ENCODE measurements at places on chromosomes 5 and 9. TPM values are rescaled to one million over a fixed set of nuclear protein-coding genes. Genes with fewer than 3 reads are reported as not detected.

DNA sequence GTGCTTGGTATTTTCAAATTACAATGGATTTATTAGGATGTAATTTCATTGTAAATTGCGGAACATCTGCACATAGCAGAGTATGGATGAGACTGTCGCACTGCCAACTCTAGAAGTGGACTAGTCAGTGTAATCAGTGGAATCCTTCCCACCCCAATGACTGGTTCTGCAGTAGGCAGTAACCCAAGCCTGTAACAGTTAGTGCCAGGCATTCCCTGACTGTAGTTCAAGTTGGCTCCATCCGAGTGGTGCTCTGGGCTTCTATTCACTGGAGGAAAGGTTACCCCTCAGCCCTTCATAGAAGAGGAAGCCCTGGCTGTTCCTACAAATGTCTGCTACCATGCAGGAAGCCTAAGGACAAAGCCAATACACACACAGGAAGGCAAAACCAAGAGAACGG is 23.2 kb downstream of the AK3 start:
- no peak for DNase-seq

Gene CCL21
- total RNA-seq, result 43.7 TPM

DNA sequence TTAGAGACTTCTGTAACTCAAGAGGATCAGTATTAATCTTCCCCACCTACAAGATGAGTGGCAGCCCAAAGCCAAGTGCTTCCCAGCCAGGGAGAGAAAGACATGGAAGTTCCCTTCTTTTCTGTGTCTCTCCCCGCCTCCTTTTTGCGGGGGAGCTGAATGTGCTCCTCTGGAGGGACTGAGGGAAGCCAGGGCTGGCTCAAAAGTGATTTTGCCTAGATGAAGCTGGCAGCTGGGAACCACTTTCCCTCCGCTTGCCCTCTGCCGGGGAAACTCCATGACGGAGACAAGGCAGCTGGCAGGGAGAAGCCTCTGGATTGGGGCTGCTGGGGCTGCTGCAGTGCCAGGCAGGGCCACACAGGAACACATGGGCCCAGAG is 24.4 kb downstream of the EGR1 start:
- no peak for DNase-seq

GRCh38 chr9:113929634-113930389 is 53.7 kb downstream of the ZNF618 start:
- DNase-seq, result no peak

DNA sequence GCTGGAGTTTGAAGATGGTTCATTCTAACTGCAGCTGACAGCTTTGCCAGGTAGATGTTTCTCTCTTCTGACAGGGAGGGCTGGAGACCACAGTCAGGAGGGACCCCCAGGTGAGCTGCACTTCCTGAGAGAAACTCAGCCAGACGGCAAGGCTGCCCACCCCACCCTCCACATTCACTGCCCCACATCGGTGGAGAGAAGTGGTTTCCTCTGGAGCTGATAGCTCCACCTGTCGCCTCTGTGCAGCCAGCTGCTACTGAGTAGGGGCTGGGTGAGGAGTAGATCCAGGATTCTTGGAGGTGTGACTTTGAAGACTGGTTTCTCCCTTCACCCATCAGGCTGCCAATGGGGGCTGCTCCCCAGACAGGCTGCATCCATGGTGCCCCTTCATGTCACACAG is 175.0 kb downstream of the CARTPT start:
- no peak for DNase-seq

GRCh38 chr5:63878788-63879187 is 83.5 kb downstream of the HTR1A start:
- no peak for DNase-seq

Gene RELL2
- total RNA-seq, result 10.0 TPM

DNA sequence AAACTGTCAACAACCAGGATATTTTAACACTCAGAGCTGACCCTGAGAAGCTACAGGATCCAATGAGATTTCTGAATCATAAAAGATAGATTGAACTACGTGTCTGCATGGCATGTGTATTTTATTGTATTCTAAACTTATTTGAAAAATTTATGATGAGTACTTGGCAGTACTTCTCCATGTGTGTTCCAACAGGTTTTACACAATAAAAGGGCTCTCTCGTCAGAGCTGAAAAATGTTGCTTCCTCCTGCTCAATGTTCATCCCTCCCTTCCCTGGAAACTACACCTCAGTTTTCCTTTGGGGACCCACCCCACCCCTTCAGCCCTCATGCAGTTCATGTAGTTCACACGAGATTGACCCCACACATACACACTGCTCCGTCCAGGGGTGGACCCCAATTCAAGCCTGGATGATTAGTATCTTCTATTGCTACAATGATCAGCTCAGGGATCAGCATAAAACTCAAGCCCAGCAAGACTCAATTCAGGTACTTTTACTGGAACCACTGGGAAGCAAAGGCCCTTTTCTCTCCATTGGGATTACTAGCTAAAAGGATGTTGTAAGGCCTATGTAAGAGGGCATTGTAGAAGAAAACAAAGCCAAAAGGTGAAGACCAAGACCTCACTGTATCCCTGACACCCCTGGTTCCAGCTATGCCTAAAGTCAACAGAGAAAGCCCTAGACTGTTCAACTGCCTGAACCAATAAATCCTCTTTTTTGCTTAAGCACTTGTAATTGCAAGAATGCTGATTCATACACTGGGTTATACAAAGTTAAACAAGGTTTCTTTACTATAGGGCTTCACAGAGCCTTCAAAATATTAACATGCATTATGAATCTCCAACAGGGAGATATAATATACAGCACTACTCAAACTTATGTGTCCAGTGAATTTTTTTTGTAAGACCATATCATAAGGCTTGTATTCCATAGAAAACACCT is 112.6 kb downstream of the SAXO1 start:
- no peak for DNase-seq

Gene PCDHGC5
- 0.19 TPM for total RNA-seq

DNA sequence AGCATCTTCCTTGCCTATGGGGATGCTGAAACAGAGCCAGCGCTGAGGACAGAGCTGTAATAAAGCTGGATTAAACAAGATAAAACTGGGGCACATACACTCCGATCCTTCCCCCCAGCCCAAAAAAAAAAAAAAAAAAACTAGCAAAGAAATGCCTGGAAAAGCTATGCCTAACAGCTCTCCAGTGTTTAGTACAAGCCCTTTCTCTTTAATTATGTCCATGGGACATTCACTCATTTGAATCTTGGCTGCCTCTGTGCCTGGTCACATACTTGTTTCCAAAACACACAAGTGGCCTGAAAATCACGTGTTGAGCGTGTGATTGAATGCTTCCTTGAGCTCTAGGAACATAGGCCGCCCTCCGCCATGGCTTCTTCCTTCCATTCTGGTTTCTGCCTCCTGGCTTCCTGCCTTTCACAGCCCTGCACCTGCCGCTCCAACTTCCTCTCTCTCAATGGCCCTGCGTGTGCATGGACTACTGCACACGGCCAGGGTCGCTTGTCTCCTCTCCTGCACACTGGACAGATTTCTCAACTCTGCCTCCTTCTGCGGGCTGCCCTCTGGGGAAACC is 111.0 kb upstream of the RETREG1 start:
- DNase-seq, result no peak

GRCh38 chr5:29944327-29944726 is 1249.2 kb upstream of the CDH6 start:
- no peak for DNase-seq

DNA sequence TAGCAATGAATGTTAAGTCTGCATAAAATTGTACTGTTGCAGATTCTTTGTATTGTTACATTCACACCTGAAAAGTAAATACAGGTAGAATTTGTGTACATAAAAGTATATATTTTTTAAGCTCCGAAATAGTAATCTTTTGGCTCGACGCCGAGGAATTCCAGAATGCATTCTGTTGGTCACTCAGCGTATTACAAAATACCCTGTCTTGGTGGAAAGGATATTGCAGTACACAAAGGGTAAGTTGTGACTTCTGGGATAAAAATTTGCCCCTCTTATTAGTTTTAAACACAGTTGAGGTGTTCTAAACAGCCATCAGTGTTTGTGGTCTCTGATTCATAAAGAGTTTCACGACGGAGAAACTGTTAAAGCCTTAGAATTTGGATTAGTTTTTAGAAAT is 257.6 kb downstream of the ARHGEF28 start:
- no peak for DNase-seq

- DNase-seq, result no peak
Observed at GRCh38 chr9:127561491-127562278, 50.4 kb upstream of the STXBP1 start.

DNA sequence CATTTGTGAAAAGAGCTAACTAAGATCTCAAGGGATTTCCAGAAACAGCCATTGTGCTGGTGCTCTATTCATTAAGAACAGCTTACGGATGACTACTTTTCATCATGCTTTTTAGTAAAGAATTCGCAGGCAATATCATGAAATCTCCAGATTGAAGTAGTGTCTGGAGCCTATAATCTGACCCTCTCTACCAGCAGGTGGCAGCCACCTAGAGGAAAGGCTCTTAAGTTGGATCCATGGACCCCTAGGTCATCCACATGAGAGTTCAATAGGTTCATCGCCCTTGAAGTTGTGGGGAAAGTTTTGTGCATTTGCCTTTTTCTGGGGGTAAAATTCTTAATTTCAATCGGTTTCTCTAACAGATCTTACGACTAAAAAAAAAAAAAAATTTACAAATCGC is 82.3 kb downstream of the SLC1A3 start:
- no peak for DNase-seq

GRCh38 chr5:95861864-95862561 is 39.5 kb upstream of the GLRX start:
- no peak for DNase-seq

DNA sequence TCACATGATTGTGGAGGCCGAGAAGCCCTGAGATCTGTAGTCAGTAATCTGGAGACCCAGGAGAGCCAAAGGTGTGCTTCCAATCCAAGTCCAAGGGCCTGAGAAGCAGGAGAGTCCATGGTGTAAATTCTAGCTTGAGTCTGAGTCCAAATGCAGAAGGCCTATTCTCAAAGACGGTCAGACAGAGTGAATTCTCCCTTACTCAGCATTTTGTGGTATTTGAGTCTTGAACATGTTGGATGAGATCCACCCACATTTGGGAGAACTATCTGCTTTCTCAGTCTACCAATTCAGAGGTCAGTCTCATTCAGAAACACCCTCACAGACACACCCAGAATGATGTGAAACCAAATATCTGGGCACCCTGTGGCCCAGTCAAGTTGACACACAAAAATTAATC is 128.8 kb upstream of the PTCH1 start:
- no peak for DNase-seq

Gene INSL4
- total RNA-seq, result 0.05 TPM

Gene NR2F1-AS1
- total RNA-seq, result 2.0 TPM

DNA sequence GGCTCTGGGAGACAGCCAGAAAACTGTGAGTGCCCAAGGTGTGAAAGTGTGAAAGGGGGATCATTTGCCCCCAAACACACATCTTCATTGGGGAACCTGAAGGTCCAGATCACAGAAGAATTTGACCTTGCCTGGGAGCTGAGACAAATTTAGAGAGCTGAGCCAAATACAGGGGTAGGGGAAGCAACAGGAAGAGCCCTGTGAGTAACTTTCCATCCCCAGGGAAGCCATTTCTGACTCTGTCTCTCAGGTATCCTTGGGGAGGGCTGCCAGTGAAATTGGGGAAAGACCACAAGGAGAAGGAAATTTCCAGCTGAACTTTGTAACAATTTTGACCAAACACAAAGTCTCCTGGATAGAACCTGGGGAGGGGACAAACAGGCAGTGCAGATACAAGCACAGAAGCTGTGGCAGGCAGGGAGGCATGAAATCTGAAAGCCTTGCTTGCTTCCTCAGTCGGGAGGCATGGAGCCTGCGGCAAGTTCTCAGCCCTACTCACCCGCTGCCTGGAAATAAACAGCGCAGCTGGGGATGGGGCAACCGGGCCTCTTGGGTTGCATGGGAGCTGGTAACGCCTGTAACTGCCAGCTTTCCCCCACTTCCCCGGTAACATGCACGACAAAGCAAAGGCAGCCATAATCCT is 31.5 kb upstream of the ZCCHC9 start:
- DNase-seq, result no peak

DNA sequence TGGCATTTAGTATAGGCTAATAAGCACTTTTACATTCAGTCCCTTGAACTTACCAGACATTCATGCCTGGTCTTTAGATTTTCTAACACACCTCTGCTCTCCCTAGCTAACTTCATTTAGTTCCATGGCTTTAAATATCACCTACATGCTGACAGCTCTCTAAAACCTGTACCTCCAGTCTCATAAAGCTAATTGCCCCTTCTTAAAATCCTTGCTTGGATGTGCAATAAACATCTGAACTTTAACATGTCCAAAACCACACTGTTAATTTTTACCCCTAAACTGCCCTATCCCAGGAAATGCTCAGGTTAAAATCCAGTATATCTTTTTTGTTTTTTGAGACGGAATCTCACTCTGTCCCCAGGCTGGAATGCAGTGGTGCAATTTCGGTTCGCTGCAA is 139.8 kb downstream of the CPLANE1 start:
- DNase-seq, result no peak

GRCh38 chr5:144142139-144142823 is 28.2 kb downstream of the YIPF5 start:
- no peak for DNase-seq

Gene SMIM33
- total RNA-seq, result 0.28 TPM

Gene SOHLH1
- total RNA-seq, result not detected

Gene CATSPER3
- total RNA-seq, result 0.19 TPM

GRCh38 chr5:74251141-74252035 is 389.1 kb downstream of the ENC1 start:
- no peak for DNase-seq

- no peak for DNase-seq
Observed at GRCh38 chr5:164139423-164139822, 634.0 kb downstream of the MAT2B start.

Gene RFESD
- 10.9 TPM for total RNA-seq

DNA sequence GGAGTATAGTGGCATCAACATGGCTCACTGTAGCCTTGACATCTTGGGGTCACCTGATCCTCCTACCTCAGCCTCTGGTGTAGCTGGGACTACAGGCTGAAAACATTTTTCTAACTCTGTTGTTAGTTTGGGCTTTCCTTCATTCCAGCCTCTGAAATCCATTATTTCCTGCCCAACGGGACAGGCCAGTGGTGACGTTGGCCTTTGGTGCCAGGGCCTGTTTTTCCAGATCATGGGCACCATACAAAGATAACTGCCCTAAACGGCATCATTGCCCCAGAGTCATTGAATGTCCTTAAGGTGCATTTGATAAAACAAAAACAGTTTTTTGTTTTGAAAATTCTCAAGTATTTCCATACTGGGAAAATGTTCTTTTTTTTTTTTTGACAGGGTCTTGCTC is 32.1 kb downstream of the PIK3R1 start:
- DNase-seq, result no peak

DNA sequence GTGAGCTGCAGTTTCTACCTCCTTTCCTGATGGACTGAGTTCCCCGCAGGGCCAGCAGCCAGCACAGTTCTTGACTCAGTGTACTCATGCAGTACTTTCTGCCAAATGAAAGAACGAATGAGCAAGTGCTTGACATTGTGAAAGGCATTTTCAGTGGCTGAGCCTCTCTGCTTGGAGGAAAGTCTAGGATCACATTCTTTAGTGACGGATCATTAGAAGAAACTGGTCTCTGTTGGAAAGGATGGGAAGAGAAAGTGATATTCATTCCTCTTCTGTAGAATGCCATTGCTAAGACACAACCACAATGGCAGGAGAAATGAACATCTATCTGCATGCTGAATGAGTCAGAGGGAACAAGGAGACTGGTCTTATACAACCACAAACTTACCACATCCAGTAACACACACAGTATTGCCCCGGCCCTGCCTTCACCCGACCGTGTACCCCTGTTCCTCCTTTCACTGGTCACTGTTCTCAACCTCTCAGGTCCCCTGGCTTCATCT is 206.9 kb downstream of the CRB2 start:
- no peak for DNase-seq

Gene AIF1L
- 2.5 TPM for total RNA-seq
